ENCODE measurements at places on chromosomes 1 and 21.

- peak; percentile 82 for DNase-seq
Observed at GRCh38 chr1:2310332-2311183, 80.8 kb downstream of the MORN1 start.

DNA sequence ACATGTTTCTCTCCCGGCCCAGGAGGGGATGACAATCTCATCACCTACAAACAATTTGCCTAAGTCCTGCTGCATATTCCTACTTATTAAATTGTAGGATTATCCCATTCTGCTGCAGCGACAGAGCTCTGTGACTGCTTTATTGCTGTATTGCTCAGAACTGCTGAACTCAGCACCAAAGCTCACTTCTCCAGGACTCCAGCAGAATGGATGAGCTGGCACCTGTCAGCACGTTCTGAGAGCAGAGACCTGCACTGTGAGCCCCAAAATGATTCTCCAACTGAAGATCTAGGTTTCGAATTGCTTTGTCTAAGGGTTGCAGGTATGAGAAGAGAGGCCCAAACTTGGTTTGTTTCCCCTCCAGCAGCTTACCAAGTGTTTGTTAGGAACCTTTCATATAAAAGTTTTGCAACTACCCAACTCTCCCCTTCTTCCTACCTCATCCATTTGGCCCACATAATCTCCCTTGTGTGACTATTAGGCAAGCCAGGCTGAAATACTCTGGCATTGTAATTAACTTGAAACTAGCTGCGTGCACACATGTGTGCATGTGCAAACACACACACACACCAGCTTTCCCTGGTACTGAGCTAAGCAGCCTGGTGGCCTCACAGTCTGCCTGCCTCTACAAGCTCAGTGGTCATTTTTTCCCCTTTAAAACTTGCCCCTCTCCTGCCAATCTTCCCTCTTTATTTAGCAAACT is 161.4 kb upstream of the CAMK1G start:
- DNase-seq: no peak

GRCh38 chr1:170791941-170792340 is 128.0 kb downstream of the PRRX1 start:
- DNase-seq: no peak

- no peak for DNase-seq
Observed at GRCh38 chr21:33157303-33157702, 72.4 kb upstream of the IFNAR2 start.

DNA sequence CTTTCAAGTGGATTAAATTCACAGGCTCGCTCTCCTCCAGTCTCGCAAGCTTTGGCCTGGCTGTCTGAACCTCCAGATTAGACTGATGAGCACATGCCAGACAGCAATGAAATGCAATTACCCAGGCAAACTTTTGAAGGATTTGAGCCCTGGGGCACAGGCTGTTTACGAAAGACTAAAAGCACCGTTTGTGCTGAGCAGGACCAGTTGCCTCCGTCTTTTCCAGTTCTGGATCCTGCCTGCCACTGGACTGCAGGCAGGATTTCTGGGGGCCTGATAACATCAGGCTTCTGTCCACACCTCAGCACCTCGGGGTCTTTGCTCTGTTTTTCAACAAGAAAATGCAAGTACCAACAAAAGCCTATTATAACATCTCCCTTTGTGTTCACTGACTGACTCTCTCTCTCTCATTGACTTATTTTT is 145.7 kb downstream of the CLIC6 start:
- no peak for DNase-seq

GRCh38 chr1:230270559-230271281 is 155.4 kb downstream of the PGBD5 start:
- DNase-seq: no peak

- no peak for DNase-seq
Observed at GRCh38 chr1:184368354-184368753, 18.5 kb upstream of the C1orf21 start.

DNA sequence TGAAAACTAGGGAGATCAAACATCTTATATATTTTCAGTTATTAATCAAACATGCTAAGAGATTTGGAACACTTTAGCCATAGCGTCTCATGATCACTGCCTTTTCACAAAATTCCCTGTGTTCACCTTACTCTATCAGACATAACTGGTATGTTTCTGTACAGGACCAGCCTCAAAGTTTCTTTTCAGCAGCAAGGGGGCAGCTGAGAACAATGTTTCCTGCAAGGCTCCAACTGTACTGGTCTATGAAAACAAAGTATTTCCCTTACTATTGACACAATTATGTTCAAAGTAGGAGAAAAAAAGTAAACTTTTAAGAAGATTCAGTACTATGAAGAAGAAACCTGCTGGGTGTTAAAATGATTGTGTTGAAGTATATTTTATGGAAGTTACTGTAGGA is 98.5 kb downstream of the ATF6 start:
- no peak for DNase-seq

DNA sequence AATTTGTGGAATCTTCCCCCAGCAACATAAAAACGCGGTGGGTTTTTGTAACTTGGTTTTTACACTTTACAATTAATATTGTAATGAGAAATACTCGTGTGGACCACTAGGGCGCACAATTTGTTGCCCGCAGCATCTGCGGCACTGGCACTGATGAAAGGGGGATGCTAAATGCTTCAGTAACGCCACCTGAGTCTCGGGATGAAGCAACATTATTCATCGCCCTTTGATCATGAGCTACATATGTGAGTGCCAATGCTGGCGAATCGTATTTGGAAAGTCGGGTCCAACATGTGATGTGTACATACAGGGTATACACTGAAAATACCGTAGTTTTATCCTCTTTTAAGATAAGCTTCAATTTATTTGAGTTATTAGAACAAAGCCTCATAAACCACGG is 34.2 kb upstream of the COX20 start:
- DNase-seq: no peak

DNA sequence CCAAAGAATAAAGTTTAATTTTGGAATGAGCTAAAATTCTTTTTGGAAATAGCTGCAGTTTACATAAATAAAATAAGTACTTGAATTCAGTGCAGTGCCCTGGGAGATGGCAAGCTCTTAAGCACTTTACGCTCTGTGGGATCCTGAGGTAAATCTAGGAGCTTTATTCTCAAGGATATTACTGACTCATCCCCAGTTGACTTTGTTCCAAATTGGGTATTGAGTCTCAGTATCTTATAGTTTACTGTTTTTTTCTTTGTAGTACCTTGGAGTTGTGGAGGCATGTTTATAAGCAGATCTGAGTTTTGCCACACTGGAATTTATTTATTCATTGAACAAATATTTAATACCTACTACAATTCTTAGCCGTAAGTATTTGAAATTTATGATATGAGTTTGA is 27.4 kb upstream of the HRNR start:
- DNase-seq: no peak

DNA sequence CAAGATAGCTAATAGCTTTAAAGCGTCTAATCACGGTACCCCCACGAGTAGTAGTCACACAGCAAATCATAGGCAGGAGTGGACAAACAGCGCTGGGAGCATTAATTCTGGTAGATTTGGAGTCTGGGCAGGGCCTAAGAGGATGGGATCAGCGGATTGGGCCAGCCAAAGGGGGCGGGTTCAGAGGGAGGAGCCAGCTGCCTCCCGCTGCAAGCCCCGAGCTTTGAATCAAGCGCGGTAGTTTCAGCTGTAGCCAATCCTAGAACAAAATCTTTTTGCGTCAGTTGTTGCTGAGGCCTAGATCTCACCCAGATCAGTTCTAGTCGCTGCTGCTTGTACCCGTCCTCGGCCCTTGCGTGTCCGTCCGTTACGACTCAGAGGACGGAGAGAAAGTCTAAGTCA is 576 bp upstream of the NASP start:
- peak; percentile 96 for DNase-seq

DNA sequence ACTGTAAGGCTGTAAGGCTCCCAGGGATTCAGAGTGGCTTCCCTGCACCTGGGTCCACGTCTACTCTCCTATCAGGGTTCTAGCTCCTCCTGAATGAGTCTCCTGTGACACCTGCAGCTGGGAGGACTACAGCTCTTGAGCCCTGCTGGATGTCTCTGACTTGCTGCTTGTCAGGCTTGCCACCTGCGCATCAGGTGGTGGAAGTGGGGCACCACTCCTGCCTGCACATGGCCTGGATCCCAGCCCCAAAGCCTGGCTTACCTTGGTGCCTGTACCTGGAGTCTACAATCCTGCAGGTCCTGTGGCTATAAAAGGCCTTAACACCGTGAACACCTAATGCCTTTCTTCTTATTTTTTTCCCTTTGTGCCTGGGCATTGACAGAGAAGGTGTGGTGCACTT is 82.2 kb downstream of the FAM78B start:
- no peak for DNase-seq

DNA sequence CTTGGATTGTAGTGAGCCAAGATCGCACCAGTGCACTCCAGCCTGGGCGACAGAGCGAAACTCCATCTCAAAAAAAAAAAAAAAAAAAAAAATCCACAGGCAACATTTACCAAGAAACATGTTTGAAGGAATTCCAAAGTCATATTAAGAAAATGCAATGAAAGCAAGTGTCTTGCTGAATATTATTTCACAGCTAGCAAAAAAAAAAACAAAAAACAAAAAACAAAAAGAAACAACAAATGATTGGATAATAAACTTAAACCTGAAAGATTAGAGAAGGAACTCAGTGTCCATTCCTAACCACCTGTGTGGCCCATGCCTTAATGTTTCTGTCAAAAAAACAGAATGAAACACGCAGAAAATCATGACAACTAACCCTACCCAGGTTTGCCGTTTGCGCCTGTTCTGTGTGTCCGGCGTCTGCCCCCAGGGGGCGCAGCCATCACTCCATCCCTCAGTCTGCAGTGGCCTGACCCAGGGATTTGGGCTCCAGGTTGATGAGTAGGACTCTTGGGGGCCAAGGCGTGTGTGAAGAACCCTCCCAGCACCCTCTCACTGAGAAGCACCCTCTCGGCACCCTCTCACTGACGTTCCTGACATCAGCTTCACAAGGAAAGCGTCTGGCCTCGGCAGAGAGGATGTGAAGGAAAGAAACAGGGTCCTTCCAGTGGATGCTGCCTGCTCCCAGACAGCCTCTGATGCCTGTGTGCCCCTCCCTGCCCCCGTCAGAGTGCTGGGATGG is 19.2 kb upstream of the PTTG1IP start:
- no peak for DNase-seq

DNA sequence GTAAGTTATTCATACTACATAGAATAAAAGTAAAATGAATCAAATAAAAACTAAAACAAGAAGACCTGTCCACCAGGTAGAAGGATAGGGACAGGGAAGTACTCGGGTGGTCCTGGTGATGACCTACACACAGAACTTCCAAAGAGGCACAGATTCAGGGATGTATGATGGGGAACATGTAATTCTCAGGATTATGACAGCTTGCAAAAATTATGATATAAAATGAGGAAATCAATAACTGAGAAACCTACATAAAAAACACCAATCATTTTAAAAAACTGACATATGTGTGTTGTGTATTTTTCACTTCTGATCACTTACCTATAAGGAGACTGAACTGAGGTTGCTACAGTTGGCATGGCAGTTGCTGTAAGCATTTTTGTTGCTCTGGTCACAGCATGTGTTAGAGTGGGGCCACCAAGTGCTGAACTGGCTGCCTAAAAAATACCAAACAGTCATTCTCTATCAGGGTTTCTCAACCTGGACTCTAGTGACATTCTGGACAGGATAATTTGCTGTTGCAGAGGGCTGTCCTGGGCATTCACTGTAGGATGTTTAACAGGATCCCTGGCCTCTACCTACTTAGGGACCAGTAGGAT is 73.8 kb downstream of the USP24 start:
- DNase-seq: no peak

- no peak for DNase-seq
Observed at GRCh38 chr1:36304970-36305914, 926 bp upstream of the SH3D21 start.

DNA sequence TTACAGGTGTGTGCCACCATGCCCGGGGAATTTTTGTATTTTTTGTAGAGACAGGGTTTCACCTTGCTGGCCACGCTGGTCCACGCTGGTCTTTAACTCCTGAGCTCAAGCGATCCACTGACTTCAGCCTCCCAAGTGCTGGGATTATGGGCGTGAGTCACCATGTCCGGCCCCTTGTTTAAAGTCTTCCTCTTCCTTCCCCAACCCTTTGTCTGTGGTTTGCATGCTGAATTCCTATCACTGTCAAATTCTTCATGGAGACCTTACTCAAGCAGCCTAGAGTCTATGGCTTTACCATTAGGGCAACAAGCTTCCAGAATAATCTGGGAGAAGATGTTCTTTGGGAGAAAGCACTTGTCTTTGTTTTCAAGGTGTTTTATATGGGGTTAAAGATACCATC is 34.7 kb downstream of the B3GALT5 start:
- DNase-seq: no peak

GRCh38 chr1:22611530-22611947 is 24.9 kb upstream of the C1QA start:
- no peak for DNase-seq

DNA sequence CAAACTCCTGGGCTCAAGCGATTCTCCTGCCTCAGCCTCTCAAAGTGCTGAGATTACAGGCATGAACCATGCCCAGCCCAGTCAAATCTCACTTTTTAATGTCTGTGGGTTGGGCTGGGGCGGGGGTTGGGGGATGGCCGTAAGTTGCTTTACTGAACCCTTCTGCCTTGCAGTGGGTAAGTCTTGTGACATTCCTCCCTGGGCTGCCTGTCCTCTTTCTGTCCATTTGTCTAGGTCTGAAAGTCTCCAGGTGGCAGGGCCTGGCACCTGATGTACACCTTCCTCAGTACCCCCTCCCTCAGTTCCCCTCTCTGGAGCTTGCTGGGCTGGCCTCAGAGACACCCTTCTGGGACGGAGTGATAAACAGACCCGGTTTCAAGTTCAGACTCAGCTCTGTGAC is 13.3 kb downstream of the ZNF362 start:
- no peak for DNase-seq
